Immature natural killer cell (primary cell): ENCODE measurements at places on chromosomes 2 and 18.

GRCh38 chr2:112870841-112871835, 34.6 kb upstream of the IL1B start:
- DNase-seq = no peak

GRCh38 chr18:3084206-3084605, 71.3 kb upstream of the LPIN2 start:
- no peak for DNase-seq

DNA sequence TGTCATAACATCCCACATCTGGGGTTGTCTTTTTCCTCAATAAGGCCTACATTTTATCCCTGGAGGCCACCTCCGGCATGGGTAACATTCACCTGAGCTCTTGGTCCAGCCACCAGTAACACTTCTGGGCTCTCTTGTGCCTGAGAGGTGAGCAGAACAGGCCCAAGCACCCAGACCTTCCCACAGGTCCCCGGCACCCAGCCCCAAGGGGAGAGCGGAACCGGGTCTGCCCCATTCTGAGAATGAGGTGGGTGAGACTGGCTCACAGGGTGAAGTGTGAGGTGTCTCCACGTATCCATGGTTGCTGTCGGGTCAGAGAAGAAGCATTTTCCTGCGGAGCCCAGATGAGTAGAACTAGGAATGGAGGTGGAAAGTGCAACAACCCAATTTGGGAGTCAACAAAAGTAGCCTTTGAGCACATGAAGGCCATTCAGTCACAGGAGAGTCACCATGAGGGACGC, 496.7 kb upstream of the MYT1L start:
- no peak for DNase-seq

DNA sequence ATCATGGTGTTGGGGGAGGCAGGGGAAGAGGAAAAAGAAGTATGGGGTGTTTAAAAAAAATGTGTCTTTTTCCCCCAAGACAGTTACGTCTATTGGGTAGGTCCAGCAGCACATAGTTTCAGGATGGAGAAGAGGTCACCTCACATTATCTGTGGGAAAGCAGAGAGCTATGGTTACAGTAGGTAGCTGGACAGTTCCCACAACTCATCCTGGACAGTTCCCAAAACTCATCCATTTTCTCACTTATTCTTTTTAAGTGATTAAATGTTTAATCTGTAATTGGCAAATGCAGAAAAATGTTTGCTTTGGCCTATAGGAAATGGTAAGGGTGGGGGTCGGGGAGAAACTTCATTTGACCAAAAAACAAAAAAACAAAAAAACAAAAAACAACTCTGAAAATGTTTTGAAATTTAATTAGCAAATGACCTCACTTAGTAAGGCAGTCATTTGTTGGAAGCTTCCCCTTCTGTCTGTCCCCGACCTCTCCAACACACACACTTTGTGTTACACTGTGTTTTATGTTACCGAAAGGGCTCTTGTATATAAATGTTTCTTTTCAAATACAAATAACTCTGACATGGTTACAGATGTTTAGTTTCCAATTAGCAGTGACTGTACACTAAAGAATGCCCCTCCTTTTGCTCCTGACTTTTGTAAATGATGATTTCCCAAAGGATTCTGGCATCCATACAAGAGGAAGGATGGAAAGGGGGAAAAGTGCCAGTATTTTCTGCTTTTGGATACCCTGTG, 173.3 kb upstream of the ZFP36L2 start:
- no peak for DNase-seq

GRCh38 chr2:43070676-43071502, 155.5 kb downstream of the ZFP36L2 start:
- DNase-seq = no peak

- no peak for DNase-seq
Observed at GRCh38 chr18:51017140-51017879, 12.7 kb upstream of the SMAD4 start.

- no peak for DNase-seq
Observed at GRCh38 chr2:60377825-60378224, 175.6 kb downstream of the BCL11A start.

- DNase-seq = no peak
Observed at GRCh38 chr2:103284750-103285149, 522.9 kb downstream of the TMEM182 start.

- no peak for DNase-seq
Observed at GRCh38 chr18:56565551-56566345, 72.6 kb downstream of the TXNL1 start.

DNA sequence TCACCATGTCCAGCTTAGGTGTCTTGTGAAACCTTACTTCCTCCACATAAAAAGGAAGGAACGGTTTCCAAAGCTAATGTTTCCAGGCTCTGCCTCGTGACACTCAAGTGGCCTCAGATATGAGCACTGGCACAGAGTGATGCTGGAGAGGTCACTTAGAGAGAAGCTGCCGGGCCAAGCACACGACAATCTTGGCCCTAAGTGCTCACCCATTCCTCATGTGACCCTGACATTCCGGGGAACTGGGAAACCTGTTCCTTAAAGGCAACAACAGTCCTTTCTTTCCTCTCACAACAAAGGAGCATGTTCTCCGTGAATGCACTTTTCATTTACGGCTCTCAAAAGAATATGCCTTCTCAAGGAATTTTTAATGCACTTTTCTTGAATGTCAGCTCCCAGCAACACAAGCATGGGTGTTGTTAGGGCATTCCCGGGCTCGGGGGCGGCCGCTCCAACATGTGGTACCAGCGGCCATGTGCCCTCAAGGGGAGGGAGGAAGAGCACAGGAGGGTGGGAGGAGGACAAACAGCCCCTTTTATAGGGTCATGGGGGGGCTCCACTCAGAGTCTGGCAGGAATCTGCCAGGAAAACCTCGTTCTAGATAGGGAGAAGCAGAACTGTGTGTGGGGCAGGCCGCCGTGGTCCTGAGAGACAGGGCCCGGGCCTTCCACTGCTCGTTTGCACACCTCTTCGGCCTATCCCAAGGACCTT, 118.6 kb downstream of the MBP start:
- DNase-seq = no peak

GRCh38 chr2:104465981-104466380, 387.9 kb upstream of the POU3F3 start:
- DNase-seq = no peak

DNA sequence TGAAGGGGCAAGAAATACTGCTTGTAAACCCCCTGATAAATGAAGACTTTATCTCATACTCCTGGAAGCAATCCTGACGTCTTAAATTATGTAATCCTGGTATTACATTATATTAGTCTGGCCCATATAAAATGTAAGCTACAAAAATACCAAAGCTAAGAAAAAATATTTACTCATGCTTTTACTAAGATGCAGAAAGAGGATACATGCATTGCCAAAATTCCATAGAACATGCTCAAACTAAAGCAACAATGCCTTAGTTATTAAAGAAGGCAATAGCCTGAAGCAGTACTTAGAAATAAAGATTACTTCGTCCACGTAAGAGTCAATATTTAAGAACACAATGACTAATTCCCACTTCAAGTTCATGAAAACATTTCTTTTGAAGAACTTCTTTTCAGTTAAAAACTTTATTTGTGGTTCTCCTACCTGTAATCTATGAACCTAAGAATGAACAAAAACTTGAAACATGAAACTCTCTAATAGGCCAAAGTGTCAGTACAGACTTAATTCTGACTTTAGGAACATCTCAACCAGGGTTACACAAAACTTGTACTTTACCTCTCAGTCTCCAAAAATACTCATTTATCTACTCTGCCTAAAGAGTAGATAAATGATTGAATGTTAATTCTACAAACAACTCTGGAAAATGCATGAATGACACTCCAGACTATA, 117.3 kb downstream of the THADA start:
- DNase-seq = no peak

GRCh38 chr2:207239754-207240494, 74.2 kb upstream of the KLF7 start:
- no peak for DNase-seq

DNA sequence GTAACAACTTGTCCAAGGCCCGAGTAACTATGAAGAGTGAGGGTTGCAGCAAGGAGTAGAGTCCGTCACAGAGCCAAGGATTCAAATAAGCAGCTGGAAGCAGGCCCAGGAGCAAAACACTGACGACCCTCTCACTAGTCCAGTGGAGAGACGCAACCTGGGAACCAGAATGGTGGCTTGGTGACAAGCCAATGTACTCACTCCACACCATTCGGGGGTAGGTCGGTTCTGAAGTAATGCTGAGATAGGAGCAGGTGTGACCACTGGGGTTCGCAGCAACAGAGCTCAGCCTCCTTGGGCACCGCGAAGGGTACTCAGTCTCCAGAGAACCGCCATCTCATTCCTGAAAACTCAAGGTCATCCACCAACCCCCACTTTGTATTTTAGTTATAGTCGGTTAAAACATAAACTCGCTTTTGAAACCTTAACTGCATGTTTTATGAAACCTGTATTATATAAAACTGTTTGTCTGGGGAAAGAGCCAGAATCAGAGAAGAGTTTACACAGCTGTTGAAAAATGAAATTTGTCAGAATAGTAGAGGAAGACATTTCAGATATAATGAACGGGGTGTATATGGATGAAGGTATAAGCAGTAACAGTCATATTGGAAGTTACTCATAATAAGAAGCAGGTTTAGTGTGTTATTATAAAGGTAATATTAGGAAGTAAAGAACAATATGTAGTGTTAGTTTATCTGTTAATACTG, 8.6 kb downstream of the ANKRD62 start:
- no peak for DNase-seq
